ENCODE measurements at places on chromosomes 3 and 15.

DNA sequence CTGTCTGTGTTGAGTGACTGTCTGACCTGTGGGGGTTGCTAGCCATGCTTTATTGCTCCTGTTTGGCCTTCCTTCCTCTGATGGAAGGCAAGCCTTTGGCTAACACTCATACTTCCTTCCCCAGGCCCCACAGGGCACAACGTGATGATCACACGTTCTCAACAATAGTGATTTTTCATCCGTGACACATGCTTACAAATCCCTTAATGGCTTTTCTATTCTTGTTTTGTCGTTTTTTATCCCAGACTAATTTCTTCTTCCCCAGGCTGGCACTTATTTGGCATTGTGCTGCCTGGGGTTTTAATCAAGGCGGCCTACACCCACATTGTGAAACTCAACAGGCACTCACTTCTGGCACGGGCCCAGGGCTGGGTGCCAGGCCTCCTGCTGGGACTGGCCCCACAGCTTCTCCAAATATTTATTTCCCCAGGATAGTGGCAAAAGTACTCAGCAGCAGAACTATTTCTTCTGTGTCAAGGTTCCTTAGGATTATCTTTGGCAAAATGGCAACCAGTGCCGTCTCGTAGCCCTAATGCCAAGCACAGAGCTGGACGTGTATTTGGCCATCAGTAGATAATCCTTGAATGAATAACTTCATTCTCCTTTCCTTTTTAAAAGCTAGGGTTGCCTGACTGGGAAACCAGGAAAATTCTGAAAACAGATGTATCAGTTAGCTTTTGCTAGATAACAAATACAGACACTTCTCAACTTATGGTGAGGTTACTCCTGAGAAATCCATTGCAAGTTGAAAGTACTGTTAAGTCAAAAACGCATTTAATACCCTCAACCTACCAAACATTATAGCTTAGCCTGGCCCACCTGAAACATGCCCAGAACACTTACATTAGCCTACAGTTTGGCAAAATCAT is 30.6 kb downstream of the CMTM7 start:
- DNase-seq: no peak
- H3K4me1 ChIP-seq: peaks cover 85% of the 10 kb centered on the region
- H3K36me3 ChIP-seq: no peaks in the 10 kb centered on the region
- no peaks in the 10 kb centered on the region for H3K27me3 ChIP-seq
- peak overlapping the region; percentile 88 for H3K27ac ChIP-seq
- no peak overlapping the region for H3K4me3 ChIP-seq

DNA sequence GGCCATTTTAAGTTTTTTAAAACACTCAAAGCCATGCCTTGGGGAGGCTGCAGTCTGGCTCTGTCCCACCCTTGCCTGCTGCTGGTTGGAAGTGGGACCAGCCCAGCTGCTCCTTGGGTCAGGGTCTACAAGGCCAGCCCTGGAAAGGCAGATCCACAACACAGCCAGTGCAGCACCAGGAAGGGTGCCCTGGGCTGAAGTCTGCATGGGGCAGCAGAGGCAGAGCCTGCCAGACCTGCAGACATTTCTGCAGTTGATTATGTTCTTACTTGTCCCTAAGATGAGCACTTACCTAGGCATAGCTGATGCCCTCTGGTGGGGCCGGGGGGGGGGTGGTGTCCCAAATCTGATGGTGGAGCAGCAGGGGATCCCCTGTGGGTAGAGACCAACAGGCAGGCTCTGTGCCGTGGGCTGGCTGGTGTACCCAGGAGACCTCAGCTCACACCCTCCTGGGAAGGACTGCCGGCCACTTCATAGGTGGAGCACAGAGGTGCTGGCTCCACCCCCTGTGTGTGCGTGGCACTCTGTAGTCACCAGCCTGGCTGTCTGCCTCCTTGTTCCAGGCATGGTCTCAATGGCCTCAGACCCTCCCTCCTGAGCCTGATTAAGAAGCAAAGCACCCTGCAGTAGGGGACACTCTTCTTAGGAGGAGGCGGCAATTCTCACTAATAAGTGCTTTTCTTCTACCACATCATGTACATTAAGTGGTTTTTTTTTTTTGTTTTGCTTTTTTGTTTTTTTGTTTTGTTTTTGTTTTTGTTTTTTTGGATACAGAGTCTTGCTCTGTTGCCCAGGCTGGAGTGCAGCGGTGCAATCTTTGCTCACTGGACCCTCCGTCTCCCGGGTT is 97.4 kb upstream of the KLF13 start:
- peak overlapping the region; percentile 85 for H3K4me3 ChIP-seq
- H3K4me1 ChIP-seq: peaks cover 96% of the 10 kb centered on the region
- peak; percentile 52 for DNase-seq
- no peaks in the 10 kb centered on the region for H3K27me3 ChIP-seq
- peak overlapping the region; percentile 98 for H3K27ac ChIP-seq

GRCh38 chr15:39801641-39802309 is 19.1 kb upstream of the FSIP1 start:
- H3K4me1 ChIP-seq: no peaks in the 10 kb centered on the region
- no peak for DNase-seq
- no peak overlapping the region for H3K4me3 ChIP-seq
- peaks cover 14% of the 10 kb centered on the region for H3K27me3 ChIP-seq
- H3K36me3 ChIP-seq: no peaks in the 10 kb centered on the region

- H3K36me3 ChIP-seq: no peaks in the 10 kb centered on the region
- no peak for DNase-seq
- H3K27me3 ChIP-seq: no peaks in the 10 kb centered on the region
- H3K4me3 ChIP-seq: no peak overlapping the region
- no peaks in the 10 kb centered on the region for H3K4me1 ChIP-seq
Observed at GRCh38 chr3:3587647-3587972, 211.6 kb upstream of the LRRN1 start.

GRCh38 chr3:32959371-32959770 is 7.9 kb downstream of the CCR4 start:
- no peak for DNase-seq
- no peaks in the 10 kb centered on the region for H3K36me3 ChIP-seq
- no peak overlapping the region for H3K27ac ChIP-seq
- H3K4me1 ChIP-seq: peaks cover 6% of the 10 kb centered on the region
- H3K4me3 ChIP-seq: no peak overlapping the region

- peak overlapping the region; percentile 24 for H3K4me3 ChIP-seq
- H3K4me1 ChIP-seq: peaks cover 74% of the 10 kb centered on the region
- peaks cover 59% of the 10 kb centered on the region for H3K36me3 ChIP-seq
- peak overlapping the region; percentile 63 for H3K27ac ChIP-seq
- no peaks in the 10 kb centered on the region for H3K27me3 ChIP-seq
Observed at GRCh38 chr3:122580470-122580869, 3.0 kb downstream of the PARP15 start.

DNA sequence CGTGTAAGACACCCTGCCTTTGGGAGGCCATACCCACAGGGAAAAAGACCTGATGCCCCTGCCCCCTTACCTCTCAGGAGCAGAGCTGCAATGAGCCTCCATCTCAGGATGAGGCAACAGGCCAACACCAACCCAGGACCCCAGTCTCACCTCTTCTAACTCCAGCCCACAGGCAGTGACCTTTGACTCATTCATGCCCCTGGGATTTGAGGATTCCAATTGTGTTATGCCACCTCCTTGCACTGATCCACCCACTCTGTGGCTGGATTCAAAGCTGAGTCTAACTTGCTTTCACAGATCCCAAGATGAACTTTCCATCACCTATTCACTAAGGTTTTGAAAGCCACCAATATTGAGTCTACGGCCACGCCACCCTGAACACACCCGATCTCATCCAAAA is 64.7 kb downstream of the MINAR1 start:
- no peaks in the 10 kb centered on the region for H3K36me3 ChIP-seq
- H3K27ac ChIP-seq: no peak overlapping the region
- peaks cover 30% of the 10 kb centered on the region for H3K27me3 ChIP-seq
- no peak overlapping the region for H3K4me3 ChIP-seq

- H3K4me3 ChIP-seq: no peak overlapping the region
- H3K4me1 ChIP-seq: no peaks in the 10 kb centered on the region
- H3K27ac ChIP-seq: no peak overlapping the region
- peaks cover 2% of the 10 kb centered on the region for H3K27me3 ChIP-seq
Observed at GRCh38 chr3:131602011-131602779, 99.4 kb upstream of the MRPL3 start.

- no peaks in the 10 kb centered on the region for H3K36me3 ChIP-seq
- peaks cover 15% of the 10 kb centered on the region for H3K27me3 ChIP-seq
- no peak overlapping the region for H3K27ac ChIP-seq
- H3K4me3 ChIP-seq: no peak overlapping the region
- no peak for DNase-seq
Observed at GRCh38 chr15:72169921-72170611, 27.5 kb downstream of the GRAMD2A start.

DNA sequence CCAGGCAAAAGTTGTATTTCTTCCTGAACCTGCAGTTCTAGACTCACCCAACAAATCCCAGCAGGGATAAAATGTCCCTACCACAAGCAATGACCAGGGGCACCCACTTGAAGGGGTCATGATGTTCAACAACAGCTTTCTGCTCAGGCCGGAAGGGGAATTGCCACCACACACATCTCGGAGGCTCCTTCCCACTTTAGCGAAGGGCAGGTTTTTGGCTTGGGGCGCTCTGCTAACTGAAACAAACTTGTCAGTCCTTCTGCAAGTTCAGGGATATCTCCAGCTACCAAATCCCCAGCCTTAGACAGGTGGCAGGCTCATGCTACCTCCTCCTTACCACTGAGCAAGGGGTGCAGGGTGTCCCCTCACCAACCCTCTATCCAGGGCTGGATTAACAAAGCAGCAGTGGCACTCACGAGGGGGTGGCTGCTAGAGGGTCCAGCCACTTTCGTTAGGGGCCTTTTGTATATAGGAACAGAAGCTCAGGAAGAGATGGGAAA is 2.2 kb downstream of the ADCY5 start:
- H3K4me1 ChIP-seq: peaks cover 7% of the 10 kb centered on the region
- no peak overlapping the region for H3K27ac ChIP-seq
- H3K27me3 ChIP-seq: peaks cover 46% of the 10 kb centered on the region
- DNase-seq: no peak

GRCh38 chr3:120780977-120781376 is 38.4 kb downstream of the GTF2E1 start:
- H3K4me3 ChIP-seq: no peak overlapping the region
- H3K27ac ChIP-seq: peak overlapping the region; percentile 67
- no peak for DNase-seq
- H3K36me3 ChIP-seq: peaks cover 47% of the 10 kb centered on the region

GRCh38 chr15:65132878-65133547 is 595 bp downstream of the PDCD7 start:
- H3K27ac ChIP-seq: peak overlapping the region; percentile 71
- peaks cover 27% of the 10 kb centered on the region for H3K36me3 ChIP-seq
- H3K4me3 ChIP-seq: peak overlapping the region; percentile 86
- H3K4me1 ChIP-seq: peaks cover 28% of the 10 kb centered on the region
- DNase-seq: no peak
- H3K27me3 ChIP-seq: no peaks in the 10 kb centered on the region

Data from activated B cell treated with CpG ODN at 0.5 μM for 24 hours (primary cell).